GF-D8 (cell line): ENCODE measurements at places on chromosomes 13 and 19.

- no peak for DNase-seq
These were observed 204.5 kb downstream of the PDS5B start for GRCh38 chr13:32790731-32791130.

- no peak for DNase-seq
These were observed 2532.9 kb downstream of the PCDH9 start for GRCh38 chr13:64697226-64697625.

DNA sequence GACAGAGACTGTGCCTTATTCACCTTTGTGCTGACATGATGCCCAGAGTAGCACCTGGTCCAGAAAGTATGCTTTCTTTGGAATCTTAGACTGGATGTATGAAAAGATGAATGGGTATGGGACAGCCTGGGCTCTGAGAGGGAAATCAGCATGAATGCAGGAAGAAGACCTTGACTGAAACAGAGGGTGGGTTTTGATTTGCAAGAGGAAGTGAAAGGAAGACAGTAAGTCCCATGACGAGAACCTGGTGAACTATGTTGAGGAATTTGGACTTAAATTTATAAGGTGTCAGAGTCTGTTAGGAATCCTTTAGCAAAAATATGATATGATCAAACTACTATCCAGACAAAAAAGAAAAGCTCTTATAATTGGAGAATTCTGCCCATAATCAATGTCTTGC lies 301.9 kb downstream of the SPRY2 start:
- DNase-seq = no peak

- DNase-seq = no peak
These were observed 11.2 kb downstream of the KRTDAP start for GRCh38 chr19:35478794-35479677.

DNA sequence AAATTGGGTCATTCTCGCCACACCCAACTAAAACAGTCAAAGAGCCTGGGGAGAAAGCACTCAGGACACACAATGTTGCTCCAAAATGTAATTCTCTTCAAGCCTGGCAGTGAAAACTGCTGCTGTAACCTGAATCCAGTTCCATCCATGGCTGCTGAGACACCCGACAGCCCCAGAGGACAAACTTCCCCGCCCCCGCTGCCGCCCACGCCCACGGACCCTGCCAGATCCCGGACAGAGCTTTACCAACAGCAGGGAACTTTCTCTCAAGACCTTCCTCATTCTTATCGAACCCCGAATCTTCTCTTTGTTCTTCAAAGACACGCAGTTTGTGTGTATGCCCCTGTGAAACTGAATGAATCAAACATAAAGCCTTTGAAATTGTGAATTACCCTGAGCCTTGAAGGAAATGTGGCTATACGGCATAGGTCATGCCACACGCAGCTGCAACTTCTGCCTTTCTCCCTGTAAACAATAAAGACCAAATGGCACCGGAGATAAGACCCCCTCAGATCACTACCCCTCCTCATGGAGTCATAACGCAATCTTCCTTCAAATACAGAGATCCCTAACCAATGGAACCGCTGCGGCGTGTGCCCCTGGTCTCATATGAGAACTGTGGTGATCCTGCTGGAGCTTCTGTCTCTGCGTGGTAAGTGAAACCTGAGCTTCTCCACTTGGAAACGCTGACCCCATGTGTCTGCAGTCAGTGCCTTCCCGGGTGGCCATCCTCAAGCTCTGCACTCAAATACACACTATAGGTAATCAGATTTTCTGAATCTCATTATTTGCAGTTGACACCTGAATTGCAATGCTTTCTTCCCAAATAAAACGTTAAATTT lies 4.8 kb upstream of the LAMP1 start:
- DNase-seq = peak; percentile 34

- DNase-seq = no peak
These were observed 183.5 kb downstream of the SPRY2 start for GRCh38 chr13:80157261-80157932.

- no peak for DNase-seq
These were observed 89.3 kb downstream of the KL start for GRCh38 chr13:33105387-33106005.

GRCh38 chr13:27533155-27533643 lies 82.8 kb upstream of the MTIF3 start:
- no peak for DNase-seq

DNA sequence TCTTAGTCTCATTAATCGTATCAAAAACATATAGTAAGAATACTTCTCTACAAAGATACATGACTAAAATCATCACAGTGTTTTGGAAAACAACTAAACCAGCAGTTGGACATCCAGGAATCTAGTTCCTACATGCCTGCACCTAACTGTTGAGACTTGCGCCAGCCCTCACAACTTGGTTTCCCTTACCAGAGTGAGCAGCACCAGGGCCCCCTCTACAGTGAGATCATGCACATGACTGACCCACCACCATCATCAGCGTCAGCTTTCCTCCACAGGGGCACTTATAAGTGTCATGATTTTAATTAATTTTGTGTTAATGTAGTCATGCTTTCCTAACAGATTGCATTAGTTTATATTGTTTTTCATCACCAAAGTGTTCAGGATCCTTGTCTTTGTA lies 1322.0 kb downstream of the EFNB2 start:
- DNase-seq = no peak

DNA sequence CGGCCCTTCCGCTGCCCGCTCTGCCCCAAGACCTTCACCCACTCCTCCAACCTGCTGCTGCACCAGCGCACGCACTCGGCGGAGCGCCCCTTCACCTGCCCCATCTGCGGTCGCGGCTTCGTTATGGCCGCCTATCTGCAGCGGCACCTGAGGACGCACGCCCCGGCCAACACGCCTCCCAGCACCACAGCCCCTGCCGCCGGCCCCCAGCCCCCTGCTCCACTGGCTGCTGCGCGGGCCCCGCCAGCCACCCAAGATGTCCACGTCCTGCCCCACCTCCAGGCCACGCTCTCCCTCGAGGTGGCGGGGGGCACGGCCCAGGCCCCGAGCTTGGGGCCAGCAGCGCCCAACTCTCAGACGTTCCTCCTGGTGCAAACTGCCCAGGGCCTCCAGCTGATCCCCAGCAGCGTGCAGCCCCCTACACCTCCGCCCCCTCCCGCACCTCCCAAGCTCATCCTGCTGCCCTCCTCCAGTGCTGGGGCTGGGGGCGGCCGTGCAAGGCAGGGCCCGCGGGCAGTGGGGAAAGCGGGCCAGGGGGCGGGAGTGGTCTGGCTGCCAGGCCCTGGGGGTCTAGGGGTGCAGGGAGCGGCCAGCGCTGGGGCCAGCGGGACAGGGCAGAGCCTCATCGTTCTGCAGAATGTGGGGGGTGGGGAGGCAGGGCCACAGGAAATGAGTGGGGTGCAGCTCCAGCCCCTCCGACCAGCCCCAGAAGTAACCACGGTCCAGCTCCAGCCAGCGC lies 1.9 kb upstream of the NAT14 start:
- DNase-seq = no peak

DNA sequence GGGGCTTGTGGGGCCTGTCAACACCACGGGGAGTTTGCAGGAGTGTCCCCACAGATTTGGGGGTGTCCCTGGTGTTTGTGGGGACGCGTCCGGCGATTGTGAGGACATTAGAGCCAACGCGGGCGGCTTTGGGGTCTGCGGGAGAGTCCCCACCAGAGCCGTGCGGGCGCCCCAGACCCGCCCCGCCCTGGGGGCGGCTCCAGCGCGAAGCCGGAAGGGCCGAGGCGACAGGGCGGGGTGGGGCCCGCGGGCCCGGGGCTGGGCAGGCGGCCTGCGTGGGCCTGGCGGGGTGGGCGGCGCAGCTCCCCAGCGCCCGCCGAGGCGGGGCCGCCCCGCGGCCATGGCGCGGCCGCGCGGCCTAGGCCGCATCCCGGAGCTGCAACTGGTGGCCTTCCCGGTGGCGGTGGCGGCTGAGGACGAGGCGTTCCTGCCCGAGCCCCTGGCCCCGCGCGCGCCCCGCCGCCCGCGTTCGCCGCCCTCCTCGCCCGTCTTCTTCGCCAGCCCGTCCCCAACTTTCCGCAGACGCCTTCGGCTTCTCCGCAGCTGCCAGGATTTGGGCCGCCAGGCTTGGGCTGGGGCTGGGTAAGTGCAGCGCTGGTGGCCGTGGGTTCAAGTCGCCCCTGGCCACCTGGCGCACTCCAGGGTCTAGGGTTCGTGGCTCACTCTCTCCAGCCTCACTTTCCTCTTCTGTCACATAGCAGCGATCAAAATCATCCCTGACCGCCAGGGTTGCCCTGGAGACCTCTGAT lies 10.3 kb downstream of the PDE4A start:
- DNase-seq = no peak

GRCh38 chr19:11273296-11273695 lies 11.0 kb upstream of the DOCK6 start:
- no peak for DNase-seq

DNA sequence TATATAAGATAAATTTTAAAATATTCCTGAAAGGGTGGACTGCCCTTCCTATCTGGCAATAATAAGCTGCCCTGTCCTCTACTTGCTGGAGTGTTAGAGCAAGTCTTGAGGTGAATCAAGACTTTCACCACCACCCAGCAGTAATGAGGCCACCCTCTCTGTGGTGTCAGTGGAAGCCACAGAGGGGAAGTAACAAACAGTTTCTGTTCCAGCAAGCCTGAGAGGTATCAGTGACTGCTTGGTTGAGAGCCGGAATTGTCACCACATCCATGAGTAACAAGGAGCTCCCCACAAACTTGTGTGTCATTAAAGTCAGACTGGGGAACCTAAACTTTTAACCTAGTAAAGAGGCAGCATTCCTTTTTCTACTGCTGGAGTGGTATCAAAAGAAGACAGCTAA lies 532.7 kb upstream of the SPRY2 start:
- DNase-seq = no peak

DNA sequence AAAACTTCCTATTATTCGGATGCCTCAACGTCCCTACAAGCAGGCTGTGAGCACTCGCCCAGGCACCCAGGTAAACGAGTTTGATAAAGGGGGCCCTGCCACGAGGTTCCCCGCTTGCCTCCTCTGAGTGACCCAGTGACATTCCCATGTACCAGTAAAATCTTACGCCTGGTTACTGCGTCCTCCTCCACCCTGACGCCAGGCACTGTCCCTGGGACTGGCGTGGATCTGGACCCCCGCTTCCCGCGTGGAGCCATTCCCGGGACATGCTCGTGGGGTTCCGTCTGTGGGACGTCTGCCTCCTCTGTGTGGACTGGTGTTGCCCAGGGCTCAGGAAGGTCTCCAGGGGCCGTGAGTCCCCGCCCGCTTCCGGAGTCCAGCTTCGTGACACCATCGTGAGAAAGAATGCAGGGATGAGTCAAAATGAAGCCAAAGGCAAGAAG lies 407 bp upstream of the ZNF550 start:
- DNase-seq = no peak

DNA sequence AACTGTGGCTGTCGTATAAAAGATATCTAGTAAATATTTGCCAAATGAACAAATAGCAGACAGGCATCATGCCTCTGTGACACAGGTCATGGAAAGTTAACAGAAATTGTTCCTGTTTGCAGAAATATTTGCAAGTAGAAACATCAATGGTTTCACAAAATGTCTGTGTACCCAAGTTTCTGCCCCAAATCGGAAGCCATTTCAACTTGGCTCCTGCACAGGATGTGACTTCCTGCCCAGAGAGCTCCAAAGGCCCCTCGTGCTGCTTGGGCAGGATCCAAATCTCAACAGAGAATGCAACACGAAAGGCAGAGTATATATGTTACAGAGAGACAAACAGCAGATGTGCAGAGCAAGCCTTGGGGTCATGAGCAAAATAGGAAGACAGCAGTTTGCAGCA lies 95.5 kb upstream of the SERP2 start:
- no peak for DNase-seq

DNA sequence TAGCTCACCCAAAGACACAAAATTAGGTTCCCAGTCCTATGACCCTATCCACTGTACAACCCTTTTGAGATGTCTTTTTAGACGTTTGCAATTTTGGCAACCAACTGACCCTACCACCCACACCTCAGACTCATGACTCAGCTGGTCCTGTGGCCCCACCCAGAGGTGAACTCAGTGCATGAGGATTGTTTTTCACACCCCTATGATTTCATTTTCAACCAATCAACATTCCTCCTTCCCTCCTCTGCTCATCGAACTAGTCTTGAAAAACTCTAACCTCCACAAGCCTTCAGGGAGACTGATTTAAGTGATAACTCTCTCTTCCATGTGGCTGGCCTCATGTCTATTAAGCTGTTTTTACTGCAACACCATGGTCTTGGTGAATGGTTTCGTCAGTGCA lies 350.7 kb downstream of the UQCRFS1 start:
- no peak for DNase-seq

GRCh38 chr19:58569943-58570670 lies 3.0 kb downstream of the MZF1 start:
- DNase-seq = no peak

DNA sequence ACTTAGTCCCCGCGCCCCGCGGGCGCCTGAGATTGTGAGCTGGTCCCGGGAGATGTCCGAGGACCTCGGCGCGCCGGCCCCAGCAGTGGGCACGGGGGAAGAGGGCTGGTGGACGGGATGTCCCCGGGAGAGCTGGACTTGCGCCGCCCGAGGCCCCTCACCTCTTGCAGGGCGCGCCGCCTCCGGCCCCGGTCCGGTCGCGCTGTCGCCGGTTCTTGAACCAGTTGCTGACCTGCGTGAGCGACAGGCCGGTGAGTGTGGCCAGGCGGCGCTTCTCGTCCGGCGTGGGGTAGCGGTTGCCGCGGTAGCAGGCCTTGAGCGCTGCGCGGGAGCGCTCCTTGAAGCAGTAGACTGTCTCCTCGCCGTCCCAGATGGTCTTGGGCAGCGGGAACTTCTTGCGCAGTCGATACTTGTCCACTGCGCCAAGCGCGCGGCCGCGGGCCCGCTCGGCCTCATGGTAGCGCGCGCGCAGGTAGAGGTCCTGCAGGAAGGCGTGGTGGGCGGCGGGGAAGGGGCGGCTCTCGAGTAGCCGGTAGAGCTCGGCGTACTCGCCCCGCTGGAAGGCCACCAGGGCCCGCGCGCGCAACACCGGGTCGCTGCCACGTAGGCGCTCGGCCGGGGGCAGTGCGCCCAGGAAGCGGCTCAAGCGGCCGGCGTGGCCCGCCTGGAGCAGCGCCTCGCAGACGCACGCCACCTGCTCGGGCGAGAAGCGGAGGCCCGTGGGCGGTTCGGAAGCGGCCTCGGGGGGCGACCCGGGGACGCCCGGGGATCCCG lies 984 bp downstream of the SIX5 start:
- no peak for DNase-seq

- DNase-seq = peak; percentile 69
These were observed 7.9 kb upstream of the LINGO3 start for GRCh38 chr19:2315818-2316353.

DNA sequence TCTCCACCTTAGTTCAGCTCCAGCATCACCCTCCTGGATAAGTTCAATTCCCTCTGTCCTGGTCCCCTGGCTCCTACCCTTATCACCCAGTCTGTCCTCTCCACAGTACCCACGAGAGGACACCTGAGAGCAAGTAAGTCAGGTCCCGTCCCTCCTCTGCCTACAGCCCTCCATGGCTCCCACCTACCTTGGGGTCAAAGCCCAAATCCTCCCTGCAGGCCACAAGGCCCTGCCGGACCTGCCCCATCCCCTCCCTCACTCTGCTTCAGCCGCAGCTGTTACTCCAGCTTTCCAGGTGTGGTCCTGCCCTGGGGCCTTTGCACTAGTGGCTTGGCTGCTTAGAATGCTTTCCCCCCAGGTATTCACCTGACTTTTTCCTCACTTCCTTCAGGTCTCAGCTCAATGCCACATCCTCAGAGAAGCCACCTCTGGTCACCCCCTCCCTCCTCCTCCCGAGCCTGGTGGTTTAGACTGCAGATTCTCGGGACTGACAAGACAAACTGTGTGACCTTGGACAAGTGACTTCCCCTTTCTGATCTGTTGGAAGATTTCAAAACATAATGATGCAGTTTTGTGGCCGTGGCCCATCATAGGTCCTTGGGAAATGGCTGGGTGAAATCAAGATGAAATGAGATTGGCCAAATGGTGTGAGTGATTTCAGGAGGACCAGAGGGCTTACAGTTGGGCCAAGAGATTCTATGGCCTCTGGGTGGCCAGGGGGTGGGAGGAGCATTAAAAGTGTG lies 3.6 kb downstream of the TUBB4A start:
- DNase-seq = peak; percentile 27

GRCh38 chr13:100987948-100988347 lies 313.4 kb upstream of the TMTC4 start:
- DNase-seq = no peak
